CD4-positive, alpha-beta T cell (primary cell): ENCODE measurements at places on chromosomes 7 and 10. TPM values are rescaled to one million over a fixed set of nuclear protein-coding genes. Genes with fewer than 3 reads are reported as not detected.
A peak's percentile ranks its signal among the peaks of the same experiment; 100 is the strongest.

- no peak for DNase-seq
These were observed 18.5 kb downstream of the ITGB1 start for GRCh38 chr10:32939296-32940111.

Gene ZNHIT1
- total RNA-seq, result 30.6 TPM

GRCh38 chr10:95755511-95756004 lies 405 bp upstream of the ENTPD1 start:
- DNase-seq, result peak; percentile 11

GRCh38 chr10:124704428-124705380 lies 39.5 kb downstream of the FAM53B start:
- no peak for DNase-seq

DNA sequence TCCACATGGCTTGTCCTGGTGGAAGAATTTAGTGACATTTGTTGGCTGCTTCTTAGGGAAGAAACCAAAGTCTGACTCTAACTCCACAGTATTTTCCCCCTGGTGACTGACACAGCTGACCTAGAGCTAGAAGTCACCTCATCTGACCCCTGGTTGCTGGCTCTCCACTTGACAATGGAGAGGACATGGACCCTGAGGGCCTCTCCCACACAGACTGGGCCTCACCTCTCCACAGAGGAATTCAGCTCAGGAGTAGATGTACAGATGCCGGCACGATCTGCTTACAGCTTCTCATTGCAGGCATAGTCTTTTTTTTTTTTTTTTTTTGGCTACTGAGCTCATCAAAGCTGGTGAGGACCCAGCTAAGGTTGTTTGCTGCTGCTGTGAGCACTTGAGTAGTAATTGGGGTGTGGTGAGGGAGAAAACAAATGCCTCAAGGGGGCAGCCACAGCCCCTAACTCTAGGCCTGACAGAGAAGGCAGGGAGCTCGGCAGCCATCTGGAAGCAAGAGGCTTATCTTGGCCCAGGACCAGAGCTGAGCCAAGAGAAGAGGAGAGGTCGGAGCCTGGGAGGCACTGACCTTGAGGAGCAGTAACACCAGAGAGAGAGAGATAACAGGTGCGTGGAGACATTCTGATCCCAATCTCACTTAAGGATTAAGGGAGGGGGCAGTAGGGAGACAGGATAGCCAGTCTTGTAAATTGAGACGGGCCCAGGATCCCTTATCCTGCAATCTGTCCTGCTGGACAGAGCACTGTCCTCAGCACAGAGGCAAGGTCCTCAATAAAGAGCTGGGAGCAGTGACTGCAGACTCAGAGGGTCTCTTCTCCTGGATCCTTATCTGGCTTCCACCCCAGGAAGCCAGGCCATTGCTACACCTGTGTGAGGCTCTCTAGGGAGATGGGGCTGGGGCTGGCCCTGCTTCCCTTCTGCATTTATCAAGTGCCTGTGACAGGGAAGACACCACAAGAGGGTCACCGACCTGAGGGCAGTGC lies 9.4 kb downstream of the PRSS58 start:
- DNase-seq, result no peak

DNA sequence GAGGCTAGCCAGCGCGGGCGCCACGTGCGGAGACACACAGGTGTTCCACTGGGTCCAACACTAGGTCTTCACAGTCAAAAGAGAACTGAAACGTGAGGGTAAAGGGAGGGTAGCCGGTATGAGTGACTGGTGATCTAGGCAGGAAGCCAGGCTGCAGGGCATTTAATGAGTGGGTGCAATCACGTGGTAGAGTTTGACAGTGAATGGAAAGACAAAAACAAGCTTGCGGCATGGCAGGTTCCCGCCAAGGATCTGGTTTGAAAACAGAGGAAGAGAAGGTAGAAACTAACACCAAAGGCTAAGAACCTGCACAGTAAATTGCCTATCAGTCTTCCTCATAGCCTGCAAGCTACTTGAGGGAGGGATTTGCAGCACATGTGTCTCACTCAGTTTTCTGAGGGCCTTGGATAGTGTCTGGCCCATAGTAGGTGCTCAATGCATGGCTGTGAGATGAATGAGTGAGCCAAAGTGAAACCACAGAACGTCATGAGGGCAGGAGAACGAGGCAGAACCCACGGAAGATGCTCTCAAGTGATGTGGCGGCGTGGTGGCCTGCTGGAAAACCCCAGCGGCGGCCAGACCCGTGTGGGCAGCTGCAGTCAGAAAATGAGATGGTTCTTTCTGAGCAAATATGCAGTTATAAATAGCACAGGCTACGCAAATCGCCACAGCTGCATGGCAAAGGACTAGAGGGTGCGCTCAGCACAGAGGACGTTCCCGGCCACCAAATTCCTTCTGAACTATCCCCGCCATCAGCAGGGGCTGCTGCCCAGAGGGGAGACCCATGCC lies 183.6 kb upstream of the NFE2L3 start:
- DNase-seq, result no peak

- no peak for DNase-seq
These were observed 629.0 kb upstream of the PFKP start for GRCh38 chr10:2438248-2438939.

DNA sequence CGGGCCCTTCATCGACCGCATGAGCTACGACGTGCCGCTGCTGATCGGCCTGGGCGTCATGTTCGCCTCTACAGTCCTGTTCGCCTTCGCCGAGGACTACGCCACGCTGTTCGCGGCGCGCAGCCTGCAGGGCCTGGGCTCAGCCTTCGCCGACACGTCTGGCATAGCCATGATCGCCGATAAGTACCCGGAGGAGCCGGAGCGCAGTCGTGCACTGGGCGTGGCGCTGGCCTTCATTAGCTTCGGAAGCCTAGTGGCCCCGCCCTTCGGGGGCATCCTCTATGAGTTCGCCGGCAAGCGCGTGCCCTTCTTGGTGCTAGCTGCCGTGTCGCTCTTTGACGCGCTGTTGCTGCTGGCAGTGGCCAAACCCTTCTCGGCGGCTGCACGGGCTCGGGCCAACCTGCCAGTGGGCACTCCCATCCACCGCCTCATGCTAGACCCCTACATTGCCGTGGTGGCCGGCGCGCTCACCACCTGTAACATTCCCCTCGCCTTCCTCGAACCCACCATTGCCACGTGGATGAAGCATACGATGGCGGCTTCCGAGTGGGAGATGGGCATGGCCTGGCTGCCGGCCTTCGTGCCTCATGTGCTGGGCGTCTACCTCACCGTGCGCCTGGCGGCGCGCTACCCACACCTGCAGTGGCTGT lies 1.2 kb downstream of the SLC18A3 start:
- DNase-seq, result no peak

Gene ASB10
- not detected for total RNA-seq
